Fibroblast of the conjunctiva (primary cell): ENCODE measurements at places on chromosomes 12 and 14.

GRCh38 chr14:104442107-104442551, 137.4 kb upstream of the C14orf180 start:
- DNase-seq: no peak

DNA sequence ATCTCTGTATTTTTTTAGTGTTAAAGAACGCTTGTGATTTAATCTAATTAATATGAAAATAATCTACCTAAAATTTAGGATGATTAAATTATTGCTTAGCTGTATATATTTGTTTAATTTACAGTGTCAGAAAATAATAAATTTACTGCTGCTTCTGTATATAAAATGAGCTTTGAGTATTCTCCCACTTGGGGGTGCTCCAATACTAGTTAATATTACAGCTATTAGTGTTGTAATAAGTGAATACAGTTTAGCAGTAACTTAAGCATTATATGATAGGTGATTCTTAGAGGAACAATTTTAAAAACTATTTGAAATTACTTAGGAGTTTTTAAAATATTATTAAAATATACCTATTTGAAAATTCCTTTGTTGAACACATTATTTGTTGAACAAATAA, 62.2 kb downstream of the PAPOLA start:
- no peak for DNase-seq

DNA sequence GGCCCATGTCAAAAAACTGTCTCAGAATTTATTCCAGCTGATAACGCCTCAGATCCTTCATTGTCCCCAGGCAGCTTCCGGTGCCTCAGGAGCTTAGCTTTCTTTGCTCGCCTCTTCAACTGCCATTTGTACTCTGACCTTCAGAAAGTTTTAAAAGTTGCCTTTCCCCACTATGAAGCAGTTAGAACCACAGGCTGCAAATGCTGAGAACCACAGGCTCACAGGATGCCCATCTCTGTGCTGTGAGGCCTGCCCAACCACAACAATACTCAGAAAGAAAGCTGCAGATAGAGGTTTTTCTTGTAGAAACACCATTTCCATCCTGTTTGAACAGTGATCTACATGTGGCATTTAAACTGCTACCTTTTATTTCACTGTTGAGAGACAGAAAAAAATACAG, 131.1 kb downstream of the PRKCH start:
- DNase-seq: no peak

GRCh38 chr12:28618171-28618570, 427.9 kb downstream of the CCDC91 start:
- DNase-seq: no peak

DNA sequence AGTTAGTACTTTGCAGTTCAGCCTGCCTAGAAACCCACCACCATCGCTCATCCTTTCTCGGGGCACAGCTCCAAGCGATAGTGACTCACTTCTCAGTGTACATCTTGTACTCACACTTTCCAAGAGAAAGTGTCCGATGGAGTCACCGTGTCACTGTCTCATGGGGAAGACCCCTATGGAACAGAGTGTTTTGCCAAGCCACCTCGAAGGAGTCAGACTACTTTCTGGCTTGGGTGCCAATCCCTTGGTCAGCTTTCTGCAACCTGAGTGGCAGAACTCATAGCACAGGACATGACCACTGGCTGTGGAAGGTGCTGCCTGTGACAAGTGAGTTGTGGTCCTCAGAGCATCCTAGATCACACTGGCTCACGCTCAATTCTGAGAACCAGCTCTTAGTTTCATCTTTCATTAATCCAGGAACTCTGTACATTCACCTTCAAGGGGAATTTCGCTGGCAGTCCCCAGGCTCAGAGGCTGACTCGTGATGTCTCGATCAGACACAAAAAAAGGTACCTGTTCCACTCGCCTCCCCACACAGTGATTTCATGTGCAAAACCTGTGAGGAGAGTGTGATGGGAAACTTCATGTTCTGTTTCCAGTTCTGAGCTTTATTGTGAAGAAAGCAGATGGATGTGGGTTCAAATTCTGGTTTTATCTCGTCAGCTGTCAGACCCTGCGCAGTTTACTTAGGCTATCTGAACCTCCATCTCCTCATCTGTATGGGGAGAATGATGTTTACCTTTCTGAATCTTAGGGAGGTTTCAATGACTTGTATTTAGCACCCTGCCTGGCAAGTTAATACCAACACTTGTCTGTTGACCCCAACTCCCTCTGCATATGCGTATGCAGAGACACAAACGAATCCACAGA, 127.3 kb upstream of the CCND2 start:
- DNase-seq: no peak

DNA sequence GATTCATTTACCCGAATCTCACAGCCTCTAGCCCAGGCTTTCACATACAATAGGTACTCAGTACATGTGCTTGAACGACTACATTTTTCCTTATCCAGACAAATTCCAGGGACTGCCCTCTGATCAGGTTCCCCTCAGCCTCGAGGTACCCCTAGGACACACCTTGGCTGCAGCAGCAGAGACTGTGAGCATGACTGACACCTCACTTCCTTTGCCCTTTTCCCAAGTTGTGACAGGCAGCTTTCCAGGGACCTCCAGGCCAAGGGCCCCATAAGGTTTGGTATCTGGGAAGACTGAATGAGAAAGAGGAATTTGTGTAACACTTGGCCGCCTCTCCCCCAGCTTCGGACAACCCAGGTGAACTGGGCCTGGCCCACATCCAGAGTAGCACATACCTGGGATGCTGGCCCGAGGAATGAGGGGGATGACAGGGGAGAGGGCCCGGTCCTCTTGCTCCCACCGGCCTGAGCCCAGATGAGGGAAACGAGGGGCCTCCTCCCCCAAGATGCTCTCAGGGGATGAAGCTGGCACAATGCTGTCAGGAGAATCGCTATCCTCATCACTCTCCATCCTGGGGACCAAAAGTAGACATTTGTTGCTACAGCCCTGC, 10.2 kb upstream of the PRKAG1 start:
- DNase-seq: no peak

DNA sequence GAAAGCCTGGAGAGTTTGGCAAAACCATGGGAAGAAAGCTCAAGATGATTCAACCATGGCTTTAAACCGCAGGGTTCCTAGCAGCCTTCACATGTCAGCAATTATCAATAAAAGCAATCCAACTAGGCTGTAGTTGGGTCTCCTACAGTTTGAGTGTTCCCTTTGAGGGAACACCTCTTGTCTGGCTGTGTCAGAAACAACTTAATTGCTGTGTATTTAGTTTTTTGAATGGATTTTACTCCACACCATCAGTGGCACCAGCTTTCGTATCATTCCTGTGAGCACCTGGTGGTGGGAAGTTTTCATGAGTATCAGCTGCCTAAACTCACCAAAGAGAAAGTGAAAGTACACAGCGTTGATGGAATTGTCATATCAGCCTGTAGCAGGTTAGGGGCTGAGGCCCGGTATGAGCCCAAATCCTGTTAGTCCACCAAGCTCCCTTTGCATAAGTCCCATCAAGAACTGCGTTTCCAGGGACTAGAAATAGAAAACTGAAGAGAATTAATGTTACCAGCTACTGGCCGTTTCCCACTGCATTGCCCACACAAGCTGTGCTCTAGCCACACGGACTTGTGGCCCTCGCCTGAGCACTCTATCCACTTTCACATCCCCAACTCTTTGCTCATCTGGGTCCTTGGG, 10.9 kb upstream of the IL26 start:
- no peak for DNase-seq

- no peak for DNase-seq
Measured at GRCh38 chr12:111067498-111067897, 147.1 kb upstream of the MYL2 start.

DNA sequence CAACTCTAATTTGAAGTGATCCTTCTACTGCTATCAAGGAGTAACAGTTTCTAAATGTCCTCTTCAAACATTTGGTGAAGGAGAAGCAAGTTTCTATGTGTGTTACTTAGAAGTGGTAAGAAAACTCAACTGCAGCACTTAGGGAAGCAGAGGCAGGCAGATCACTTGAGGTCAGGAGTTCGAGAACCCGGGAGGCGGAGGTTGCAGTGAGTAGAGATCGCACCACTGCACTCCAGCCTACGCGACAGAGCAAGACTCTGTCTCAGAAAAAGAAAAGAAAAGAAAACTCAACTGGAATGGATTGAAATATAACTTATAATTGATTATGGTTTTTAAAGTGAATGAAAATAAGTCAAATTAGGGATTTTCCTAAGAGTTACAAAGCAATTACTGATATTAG, 169.7 kb upstream of the ATP2B1 start:
- no peak for DNase-seq
